ENCODE measurements at places on chromosomes 7 and 10. TPM values are rescaled to one million over a fixed set of nuclear protein-coding genes. Genes with fewer than 3 reads are reported as not detected.

Gene ENKUR
- 0.48 TPM for total RNA-seq

Gene GIMAP4
- 9.8 TPM for total RNA-seq

Gene NODAL
- total RNA-seq = not detected

Gene GTPBP10
- total RNA-seq = 16.7 TPM

Gene RRP12
- total RNA-seq = 7.0 TPM
